NCI-H1694 treated with DMSO at 0.1 percent for 48 hours (cell line): ENCODE measurements at places on chromosomes 1 and 21.

GRCh38 chr1:117638141-117638540 is 32.3 kb downstream of the TENT5C start:
- no peak for DNase-seq

DNA sequence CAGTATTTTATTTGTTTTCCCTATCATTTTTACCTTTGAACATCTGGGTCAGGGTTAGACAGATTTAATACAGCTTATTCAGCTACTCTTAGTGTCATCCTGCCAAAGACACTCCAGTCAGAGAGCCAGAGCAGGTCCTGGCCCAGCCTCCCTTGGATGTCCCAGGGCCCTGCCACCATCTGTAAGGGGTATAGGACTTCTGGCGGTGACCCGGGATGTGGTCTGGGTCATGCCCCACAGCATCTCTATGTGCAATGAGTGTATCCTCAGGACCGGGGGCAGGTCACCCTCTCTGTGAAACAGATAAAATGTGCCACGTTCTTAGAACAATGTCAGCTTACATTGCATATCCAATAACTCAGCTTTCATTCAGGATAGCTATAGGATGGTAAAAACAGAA is 37.8 kb upstream of the PRSS38 start:
- no peak for DNase-seq

GRCh38 chr1:32048440-32048839 is 24.3 kb upstream of the TMEM39B start:
- no peak for DNase-seq

DNA sequence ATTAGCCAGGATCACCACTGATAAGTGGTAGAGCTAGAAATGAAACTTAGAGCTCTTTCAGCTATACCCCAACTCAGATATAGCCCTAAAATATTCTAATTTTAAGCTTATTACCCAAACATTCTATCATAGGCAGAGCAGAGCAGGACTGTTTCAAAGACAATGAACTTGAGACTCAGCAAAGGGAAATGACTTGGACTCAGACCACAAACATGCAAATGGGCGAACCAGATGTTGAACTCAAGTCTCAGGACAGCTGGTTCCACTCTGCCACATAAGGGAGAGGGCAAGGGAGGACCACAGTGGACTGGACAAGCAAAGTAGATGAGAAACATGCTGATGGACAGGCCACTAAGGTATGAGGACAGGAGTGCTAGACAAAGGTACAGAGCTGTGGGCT is 315.3 kb downstream of the OMA1 start:
- no peak for DNase-seq

DNA sequence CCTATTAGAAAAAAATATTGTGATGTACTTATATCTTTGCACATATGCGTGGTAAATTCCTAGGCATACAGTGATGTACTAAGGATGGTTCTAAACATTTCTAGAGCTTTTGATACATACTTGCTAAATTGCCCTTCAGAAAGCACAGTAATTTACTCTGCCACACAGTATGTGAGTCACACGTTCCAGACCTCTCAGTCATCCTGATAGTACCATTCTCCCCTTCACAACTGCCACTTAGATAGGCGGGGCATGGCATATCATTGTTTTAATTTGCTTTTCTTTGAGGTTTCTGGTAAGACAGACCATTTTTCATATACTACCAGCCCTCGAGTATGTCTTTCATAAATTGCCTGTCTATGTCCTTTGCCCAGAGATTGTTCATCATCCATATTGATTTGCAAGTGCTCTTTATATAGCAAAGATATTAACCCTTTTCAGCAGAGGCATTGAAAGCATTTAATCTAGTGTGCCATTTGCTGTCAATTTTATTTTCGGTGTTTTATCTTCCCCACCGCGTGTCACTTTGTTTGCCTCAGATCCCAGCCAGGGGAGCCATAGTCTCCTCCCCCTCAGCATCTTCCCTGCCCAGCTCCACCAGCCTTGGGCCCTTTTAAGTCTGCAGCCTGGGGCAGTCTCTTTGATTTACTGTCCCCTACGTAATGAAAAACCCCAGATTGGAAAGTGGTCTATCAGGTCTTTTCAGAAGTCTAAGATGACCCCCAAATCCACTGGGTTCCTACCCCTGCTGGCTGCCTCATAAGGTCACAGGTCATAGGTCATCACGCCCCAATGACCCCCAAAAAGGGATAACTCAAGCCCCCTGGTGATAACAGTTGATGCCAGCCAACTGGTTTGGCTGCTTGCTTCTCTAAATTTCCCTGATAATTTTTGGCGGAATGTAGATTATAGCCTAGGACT is 11.8 kb upstream of the PAX7 start:
- DNase-seq, result no peak

- DNase-seq, result no peak
Measured at GRCh38 chr1:63794939-63795378, 21.1 kb downstream of the ROR1 start.

- DNase-seq, result no peak
Measured at GRCh38 chr1:93200086-93200620, 19.6 kb downstream of the CCDC18 start.

DNA sequence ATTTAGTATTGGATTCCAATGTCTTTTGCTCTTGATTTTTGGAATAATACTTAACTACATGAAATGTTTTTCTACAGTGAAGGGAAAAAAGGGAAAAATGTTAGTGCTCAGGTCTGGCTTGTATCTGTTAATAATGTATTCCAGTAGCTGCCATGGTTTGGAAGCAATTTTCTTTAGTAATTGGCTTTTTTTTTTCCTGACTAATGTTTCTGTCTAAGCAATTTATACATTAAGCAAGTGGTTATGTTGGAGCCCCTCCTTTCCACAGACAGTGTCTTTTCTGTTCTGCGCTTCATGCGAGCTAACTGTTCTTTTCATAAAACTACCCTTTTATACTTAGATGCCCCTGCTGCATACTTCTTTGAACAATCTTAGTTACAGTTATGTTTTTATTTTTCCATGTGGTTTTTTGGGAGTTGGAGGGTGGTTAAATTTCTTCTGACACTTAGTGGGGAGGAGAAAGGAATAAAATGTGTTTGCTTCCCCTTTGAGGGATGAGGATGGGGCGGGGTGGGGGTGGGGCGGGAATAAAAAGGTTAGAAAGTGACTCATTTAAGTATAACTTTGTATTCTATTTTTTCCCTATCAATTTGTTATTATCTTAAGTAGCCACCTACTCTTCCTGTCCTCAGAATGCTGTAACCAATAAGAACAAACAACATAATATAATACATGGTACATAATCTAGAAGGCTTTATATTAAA is 83.1 kb downstream of the CLIC4 start:
- no peak for DNase-seq

DNA sequence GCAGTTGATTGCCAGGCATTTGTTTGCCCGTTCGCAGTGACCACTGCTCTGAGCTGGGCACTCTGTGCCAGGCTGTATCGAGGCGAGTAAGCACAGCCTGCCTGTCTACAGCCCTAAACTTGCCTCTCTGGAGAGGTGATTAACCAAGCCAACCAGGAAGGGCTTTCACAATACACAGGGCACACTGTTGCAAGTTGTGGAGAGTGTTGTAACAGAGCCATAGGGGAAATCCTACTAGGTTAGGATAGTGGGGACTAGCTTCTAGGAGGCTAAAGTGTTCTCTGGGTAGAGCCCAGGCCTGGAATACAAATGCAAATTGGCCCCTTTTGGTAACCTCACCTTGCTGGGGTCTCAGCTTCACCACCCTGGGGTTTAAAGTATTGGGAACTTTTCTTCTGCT is 23.8 kb downstream of the PRDM2 start:
- no peak for DNase-seq

DNA sequence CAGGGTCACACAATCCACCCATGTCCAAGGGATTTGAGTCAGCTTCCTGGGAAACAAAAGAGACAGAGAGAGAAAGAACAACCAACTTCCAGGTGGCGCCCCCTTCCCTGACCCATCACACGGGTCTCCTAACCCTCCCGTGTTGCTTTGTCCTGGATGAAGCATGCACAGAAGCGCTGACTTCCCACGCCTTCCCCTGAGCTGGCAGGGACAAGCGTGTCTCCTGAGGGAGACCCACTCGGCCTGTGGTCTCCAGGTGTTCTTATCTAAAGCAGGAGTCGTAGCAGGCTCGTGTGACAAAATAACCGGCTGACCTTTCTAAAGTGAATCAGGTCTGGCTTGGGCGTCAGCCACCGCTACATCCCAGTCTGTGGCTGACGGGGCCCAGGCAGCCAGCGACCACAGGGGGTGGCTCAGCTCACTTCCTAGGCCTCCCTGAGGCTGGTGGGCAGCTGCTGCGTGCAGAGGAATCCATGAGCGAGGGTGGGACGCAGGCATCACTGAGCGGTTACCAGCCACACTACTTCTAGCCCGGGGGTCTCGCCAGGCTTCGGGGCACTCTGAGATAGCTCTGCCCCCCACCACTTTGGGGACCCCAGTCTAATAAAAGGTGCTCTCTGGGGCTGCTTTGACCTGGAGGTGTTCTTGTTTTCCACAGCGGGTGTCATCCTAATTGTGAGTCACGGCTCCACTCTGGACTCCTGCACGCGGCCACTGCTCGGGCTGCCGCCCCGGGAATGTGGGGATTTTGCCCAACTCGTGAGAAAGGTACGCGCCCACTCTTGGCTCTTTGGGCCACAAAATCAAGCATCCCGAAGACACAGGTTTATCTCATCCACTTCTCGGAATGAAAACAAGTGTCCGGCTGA is 40.4 kb downstream of the UBASH3A start:
- no peak for DNase-seq

- no peak for DNase-seq
Measured at GRCh38 chr1:17207046-17207445, 2.1 kb downstream of the PADI1 start.

GRCh38 chr1:20379075-20379474 is 88.4 kb downstream of the VWA5B1 start:
- no peak for DNase-seq

DNA sequence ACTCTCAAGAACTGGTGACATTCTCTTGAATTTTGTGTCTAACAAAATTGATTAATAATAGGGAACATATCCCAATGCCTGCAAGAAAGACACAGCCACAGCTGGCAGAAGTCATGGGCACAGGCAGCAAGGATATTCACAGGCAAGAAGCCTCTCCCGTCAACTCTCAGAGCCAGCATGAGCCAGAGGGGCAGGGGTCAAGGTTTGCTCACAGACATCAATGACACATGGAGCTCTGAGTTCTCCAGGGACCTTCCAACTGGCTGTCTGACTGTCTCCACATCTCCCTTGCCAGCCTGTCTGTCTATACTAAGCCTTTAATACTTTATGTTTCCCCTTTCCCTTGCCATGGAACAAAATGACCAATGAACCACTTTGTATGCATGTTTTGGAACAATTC is 101.5 kb upstream of the RAB4A start:
- DNase-seq, result no peak

- DNase-seq, result peak; percentile 16
Measured at GRCh38 chr1:159132271-159132881, 39.0 kb upstream of the CADM3 start.

GRCh38 chr1:152141971-152142584 is 16.9 kb downstream of the RPTN start:
- DNase-seq, result peak; percentile 33

DNA sequence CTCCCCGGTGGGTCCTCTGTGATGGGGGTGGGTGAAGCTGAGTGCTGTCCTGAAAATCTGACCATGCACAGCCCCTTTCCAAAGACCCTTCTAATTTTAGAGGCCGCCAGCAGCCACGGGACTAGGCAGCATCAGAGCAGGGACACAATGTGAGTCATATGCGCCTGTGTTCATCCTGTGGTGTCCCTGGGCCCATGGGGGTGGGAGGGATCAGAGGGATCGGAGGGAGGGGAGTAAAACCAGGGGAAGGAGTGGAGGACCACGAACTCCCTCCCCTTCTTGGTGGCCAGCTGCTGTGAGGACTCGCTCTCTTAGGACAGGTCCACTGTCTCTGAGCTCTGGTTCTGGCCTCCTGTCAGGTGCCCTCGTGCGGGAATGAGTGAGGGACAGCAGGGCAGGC is 61.5 kb downstream of the ADARB1 start:
- no peak for DNase-seq

DNA sequence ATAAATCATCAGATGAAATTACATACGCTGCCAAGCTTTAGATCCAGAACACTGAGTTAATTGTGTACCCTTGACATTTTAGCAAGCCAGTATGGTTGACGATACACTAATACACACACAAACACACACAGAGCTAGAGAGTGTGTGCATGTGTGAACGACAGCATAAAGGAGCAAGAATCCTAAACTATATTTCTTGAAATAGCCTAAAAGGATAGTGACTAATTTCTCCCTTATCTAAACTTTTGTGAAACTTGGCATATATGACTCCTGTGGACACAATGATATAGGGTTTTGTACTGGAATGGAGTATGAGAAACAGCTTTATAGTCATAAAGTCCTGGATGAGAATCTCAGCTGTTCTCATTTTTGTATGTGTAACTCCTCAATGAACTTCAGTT is 65.1 kb upstream of the DMRTA2 start:
- no peak for DNase-seq

GRCh38 chr1:115908565-115909274 is 67.6 kb upstream of the SLC22A15 start:
- peak; percentile 53 for DNase-seq

DNA sequence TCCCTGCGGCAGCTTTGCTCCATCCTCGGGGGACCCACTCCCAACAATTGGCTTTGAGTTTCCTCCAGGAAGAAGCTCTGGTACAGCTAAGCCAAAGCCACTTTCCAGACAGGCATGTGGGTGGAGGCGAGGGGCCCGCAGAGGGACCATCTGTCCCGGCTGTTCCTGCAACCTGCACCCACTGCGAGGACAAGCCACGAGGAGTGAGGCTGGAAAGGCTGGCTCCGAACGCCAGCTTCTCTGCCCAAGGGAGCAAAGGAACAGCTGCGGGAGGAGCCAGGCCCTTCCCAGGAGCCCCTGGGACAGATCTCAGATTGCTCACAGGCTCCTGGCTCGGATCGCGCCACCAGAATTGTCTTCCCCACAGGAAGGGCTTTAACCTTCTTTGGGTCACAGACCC is 28.3 kb upstream of the PEF1 start:
- DNase-seq, result peak; percentile 92

DNA sequence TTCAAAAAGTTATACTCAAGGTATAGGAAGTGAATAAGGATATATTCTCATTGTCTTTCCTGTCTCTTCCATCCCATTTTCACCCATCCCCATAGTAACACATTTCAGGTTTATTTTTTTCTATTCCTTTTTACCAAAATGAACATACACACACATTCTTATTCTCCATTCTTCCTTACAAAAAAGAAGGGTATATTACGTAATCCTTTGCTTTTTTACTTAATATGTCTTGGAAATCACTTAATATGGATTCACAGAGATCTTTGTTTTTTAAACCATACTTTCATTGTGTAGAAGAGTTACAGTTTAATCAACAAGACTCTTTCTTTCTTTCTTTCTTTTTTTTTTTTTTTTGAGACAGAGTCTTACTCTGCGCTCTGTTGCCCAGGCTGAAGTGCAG is 128.2 kb upstream of the BMP8A start:
- no peak for DNase-seq

DNA sequence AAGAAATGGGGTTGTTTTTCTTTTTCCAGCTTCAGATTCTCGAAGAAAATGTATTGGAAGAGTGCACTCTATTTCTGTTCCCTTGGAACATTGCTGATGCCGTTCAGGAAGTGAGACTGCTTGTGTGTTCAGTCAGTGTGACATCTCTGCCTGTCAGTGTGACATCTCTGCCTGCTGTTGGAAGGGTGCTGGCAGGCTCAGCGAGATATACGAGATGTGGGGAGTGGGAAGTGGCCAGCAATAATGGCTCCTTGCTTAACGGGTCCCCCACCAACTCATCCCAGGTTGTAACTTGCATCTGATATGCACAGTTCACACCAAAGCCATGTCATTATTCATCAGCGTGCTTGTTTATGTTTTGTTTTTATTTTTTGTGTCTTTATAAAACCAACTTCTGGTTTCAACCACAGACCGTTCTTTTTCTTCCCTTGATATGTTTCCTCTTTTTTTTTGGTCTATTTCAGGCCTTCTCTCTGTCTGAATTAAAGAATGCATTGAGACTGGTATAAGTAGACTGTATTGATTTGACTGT is 145.4 kb downstream of the GALNT2 start:
- no peak for DNase-seq
